Stimulated activated CD8-positive, alpha-beta memory T cell treated with anti-CD3 and anti-CD28 coated beads, Interleukin-15, amount 100 ng/mL, for 4 hours (primary cell): ENCODE measurements at places on chromosomes 5 and 9.

- DNase-seq: no peak
Measured at GRCh38 chr9:72440378-72440777, 75.4 kb upstream of the ZFAND5 start.

DNA sequence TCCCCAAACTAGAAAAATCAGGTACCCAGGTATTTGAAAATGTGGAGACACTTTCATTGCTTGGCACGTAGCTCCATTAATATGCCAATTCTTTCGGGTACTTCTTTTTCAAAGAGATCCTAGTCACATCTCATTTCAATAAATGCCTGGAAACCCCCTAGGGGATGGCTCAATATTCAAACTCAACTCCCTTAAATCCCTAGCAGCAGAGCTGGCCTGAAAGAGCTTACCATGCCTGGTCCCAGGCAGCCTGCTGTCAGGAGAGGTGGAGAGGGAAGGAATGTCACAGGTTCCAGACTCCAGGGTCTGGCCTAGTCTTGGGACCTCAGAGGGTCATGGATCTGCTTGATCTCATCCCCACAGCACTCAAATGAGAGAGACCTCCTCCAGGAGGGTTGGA is 187.1 kb downstream of the SPOCK1 start:
- DNase-seq: no peak

DNA sequence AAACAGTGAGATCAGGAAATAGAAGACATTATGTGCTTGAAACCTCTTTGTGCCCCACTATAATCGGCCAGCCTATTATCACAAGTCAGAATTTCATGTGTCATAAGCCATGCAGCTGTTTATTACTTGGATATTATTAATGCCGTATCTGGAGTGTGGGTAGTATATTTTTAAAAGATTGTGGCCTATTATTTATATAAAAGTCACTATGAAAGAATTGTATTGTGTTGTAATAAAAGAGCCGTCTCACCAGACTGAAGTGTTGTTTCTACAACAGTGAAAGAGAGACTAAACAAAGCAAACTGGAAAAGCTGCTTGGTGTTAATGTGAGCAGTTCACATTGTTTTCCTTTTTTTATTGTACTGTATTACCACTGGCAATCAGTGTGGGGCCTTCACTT is 449.1 kb downstream of the PSAT1 start:
- DNase-seq: no peak

GRCh38 chr9:131112374-131113154 is 12.8 kb upstream of the NUP214 start:
- DNase-seq: no peak

GRCh38 chr9:127116957-127117356 is 5.5 kb downstream of the ANGPTL2 start:
- no peak for DNase-seq

- no peak for DNase-seq
Measured at GRCh38 chr9:96509848-96510247, 59.9 kb downstream of the HABP4 start.

DNA sequence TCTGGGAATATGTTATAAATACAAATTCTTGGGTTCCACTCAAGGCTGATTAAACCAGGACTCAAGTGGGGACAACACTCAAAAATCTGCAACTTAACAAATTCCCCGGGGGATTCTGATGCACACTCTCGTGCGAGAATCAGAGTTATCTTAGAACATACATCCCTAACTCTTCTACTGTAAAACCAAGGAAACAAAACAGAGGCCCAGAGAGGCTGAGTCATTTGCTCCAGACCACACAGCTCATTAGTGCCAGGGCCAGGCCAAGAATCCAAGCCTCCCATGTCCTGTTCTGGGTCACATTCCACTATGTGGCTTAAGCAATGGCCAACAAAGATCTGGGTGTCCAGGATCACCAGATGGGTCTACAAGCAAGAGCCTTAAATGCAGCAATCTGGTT is 166.0 kb downstream of the ADAMTS12 start:
- DNase-seq: no peak

DNA sequence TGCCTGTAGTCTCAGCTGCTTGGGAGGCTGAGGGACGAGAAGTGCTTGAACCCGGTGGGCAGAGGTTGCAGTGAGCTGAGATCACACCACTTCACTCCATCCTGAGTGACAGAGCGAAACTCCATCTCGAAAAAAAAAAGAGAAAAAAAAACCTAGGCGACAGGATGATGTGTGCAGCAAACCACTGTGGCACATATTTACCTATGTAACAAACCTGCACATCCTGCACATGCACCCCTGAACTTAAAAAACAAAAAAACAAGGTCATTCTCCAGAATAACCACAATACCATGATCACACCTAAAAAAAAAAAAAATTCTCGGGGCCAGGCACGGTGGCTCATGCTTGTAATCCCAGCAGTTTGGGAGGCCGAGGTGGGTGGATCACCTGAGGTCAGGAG is 7.5 kb upstream of the DOLPP1 start:
- DNase-seq: no peak

- no peak for DNase-seq
Measured at GRCh38 chr9:98887918-98888510, 55.7 kb upstream of the COL15A1 start.

DNA sequence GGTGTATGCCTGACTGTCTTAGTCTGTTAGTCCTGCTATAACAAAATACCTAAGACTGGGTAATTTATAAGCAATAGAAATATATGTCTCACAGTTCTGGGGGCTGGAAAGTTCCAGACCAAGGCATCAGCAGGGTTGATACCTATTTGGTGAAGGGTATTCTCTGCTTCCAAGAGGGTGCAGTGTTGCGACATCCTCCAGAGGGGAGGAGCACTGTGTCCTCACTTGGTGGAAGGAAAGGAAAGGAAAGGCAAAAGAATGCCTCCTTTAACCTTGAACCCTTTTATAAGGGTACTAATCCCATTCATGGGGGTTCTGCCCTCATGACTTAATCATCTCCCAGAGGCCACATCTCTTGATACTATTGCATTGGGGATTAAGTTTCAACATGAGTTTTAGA is 42.0 kb upstream of the SLC24A2 start:
- no peak for DNase-seq

DNA sequence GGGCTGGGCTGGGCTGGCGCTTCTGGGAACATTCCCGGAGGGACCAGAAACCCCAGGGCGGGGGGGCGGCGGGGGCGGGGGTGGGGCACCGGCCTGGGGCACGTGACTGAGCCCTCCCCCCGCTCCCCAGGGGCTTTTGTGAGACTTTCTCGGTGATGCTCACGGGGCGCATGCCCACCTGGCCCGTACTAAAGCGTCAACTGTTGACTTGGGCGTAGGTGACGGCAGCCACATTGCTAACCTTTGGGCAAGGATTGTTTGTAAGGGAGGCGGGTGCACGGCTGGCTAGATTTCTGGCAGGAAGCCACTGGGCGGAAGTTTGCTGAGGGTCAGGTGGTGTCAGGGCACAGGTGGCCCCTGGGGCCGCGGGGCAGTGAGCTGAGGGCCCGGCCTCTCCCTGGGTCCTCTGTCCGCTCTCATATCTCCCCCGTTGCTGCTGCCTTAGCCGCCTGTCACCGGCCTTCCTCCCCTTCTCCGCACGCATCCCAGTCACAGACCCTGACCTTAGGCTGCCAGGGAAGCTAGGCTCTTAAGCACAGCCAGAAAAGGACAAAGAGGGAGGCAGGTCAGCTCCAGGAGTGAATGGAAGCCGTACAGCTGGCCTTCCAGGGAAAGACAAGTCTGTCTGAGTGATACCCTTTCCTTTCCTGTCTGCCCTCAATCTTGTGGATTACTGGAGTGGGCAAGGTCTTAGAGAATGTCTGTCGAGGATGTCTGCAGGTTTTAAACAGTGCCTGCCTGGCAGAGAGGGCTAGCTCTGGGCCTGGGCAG is 812 bp downstream of the CACFD1 start:
- DNase-seq: no peak

DNA sequence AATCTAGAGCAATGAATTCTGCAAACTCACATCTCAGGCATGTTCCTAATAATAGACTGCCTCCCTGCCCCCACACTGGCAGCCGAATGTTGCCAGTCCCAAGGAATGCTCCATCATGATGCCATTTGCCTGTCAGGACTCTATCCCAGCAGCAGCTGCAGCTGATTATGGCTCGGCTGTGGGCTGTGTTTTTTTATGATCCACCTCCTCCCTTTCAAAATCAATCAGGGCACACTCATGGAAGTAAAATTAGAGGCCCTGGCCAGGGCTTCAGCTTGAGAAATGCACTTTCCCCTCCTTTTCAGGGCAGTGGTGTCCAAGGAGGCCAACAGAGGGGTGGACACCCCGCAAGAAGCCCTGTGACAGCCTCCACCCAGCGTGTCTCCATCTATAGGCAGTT is 176.7 kb upstream of the S1PR3 start:
- no peak for DNase-seq

DNA sequence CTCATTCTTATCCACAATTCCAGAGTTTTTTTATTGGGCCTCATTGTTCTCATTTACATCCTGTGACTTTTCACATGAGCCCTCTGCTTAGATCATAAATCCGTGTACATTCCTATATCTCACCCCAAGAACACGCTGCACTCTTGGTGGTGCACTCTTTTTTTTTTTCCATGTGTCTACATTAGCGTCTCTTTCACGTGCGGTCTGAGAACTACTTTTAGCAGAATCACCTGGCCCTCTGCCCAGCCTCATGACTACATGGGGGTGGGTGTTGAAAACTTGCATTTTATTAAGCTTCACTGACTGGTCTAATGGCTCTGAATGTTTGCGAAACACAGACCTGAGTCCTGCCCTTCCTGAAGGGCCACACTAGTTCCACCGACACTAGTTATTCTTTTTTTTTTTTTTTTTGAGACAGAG is 18.6 kb downstream of the C9orf57 start:
- DNase-seq: no peak

- no peak for DNase-seq
Measured at GRCh38 chr5:81787474-81788242, 36.8 kb upstream of the SSBP2 start.

GRCh38 chr9:100466171-100466828 is 6.6 kb upstream of the TMEFF1 start:
- DNase-seq: no peak

DNA sequence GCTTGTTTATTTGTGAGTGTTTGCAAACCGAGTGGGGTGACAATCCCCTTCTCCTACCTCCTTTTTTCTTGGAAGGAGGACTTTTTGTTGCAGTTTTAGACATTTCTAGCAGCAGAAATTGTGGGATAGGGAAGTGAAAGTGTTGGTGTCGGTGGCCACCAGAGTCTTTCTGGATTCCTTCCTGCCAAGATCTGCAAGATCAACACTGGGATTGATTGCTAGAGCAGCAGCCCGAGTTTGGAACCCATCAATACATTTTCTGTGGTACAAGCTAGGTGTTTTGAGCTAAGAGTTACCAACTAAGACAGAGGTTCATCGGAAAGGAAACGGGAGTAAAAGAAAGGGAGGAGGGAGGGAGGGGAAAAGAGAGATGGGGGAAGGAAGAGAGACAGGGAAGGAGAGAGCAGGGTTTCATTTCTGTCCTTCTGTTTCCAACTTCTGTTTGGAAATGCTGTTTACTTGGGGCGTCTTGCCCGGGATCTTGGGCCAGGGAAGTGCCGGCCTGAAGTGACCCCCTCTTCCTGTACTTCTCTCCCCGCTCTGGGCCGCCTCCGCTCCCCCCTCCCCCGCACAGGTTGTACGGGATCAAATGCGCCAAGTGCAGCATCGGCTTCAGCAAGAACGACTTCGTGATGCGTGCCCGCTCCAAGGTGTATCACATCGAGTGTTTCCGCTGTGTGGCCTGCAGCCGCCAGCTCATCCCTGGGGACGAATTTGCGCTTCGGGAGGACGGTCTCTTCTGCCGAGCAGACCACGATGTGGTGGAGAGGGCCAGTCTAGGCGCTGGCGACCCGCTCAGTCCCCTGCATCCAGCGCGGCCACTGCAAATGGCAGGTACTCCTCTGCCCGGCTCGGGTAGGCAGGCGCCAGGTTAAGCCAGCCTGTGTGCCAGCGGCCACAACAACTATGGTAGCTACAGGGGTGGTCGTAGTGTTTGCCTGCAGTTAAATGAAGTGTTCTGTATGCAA is 4.0 kb downstream of the ISL1 start:
- DNase-seq: no peak

DNA sequence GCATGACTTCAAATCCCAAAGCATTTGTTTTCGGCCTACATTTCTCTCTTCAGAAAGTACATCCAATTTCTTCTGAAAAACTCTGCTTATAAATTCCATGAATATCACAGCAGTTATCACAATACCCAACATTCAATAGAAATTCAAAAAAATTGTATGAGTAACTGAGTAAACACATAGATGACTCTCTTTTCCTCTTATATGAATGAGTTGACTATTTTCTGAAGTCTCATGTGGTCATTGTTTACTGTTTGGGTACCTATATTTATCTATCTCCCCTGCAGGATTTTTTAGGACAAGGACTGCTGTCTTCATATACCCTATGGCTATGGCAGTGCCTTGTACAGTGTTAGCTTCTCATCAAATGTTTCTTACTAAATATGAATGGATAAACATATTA is 157.1 kb downstream of the HTR1A start:
- no peak for DNase-seq

DNA sequence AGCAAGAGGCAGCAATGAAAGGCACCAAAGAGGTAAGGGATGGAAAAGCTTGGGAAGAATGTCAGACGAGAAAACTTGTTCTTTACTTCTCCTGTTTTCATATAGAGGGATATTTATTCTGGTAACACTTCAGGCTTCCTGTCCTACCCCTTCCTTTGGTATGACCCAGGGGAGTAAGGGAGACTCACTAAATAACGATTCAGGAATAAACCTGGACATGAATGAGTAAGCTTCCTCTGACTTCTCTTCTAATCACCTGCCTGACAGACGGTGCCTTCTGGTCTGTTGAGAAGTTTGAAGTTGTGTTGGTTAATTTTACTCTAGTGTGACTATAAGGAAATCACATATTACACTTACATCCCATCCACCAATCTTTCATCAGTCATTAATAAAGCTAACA is 461.2 kb downstream of the CDH12 start:
- no peak for DNase-seq

- DNase-seq: no peak
Measured at GRCh38 chr5:160744268-160745101, 107.5 kb downstream of the ATP10B start.

- no peak for DNase-seq
Measured at GRCh38 chr5:154962494-154962893, 21.6 kb downstream of the MRPL22 start.

GRCh38 chr5:155807884-155808576 is 518.9 kb upstream of the SGCD start:
- DNase-seq: no peak
